ENCODE measurements at places on chromosomes 7 and 10.

- no peak for DNase-seq
Observed at GRCh38 chr7:101699881-101700823, 71.1 kb upstream of the MYL10 start.

GRCh38 chr10:61391281-61391680 lies 61.9 kb downstream of the TMEM26 start:
- no peak for DNase-seq

DNA sequence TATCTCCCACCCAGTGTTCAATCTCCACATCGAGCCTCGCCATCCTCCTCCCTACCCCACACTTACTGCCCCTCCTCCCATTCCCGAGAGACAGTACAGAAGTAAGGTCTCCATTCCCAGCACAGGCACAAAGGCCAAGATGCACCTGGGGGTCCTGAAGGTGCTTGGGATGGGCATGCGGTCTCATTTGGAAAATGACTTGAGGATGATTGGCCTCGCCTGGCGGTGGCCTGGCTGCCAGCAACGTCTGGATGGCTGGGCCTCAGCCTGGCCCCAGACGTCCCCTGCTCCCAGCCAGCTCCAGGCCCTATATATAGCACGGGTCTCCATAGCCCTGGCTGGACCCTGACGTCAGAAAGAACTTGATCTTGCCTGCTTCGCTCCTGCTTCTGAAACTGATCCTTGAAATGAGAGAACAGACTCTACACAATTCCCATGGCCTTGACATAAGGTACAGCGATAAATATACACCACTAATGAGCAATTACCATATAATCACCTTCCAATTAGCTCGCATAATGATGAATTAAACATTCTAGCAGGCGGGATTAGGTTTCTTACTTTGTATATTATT lies 11.8 kb downstream of the EMX2 start:
- no peak for DNase-seq

DNA sequence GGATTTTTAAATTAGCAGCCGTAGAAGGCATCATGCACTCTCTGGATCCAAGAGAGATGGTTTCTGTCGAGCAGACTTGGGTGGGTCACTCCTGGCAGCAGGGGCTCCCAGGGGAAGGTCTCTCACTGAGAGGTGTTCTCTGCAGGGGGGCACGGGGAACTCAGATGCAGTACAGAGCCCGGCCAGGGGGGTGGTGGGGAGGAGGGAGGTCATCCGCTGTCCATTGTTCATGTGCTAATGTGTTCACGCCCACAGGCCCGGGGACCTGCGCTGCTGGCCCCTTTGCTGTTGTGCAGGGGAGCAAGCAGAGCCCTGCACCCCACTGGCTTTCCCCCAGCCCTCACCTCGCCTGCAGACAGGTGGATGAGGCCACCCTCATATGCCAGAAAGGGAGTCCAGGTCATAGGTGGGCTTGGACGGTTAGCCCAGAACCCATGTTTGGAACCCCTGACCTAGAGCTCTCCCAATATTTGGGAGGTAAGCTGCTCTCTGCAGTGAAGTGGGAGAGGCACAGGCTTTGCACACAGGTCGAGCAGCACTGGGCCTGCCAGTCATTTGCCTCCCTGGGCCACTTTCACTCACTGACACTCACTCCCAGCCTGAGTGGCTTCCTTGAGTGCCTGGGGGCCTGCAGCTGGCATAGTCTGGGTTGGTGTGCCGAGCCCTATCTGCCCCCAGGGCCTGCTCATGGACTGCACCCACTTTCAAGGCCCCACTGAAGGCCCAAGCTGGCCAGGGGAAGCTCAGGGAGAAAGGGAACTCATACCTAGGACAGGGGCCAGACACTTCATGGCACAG lies 12.6 kb upstream of the TBRG4 start:
- DNase-seq: no peak

DNA sequence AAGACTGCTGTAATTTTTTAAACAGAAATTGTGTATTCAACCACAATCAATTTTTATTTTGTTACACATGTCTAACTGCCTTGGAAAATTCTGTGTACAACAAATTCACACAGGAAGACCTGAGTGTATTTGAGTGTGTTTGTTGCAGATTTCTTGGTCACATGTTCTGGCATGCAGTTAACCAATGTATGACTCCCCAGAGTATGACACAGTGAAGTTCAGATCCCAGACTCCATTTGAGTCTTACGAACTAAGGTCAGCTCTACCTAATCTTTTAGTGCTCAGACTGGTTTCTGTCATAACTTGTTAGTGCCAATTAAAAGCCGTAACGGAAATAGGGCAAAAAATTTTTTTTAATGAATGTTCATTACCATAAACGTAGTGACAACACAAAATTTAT lies 5.8 kb downstream of the GNAI1 start:
- DNase-seq: no peak

DNA sequence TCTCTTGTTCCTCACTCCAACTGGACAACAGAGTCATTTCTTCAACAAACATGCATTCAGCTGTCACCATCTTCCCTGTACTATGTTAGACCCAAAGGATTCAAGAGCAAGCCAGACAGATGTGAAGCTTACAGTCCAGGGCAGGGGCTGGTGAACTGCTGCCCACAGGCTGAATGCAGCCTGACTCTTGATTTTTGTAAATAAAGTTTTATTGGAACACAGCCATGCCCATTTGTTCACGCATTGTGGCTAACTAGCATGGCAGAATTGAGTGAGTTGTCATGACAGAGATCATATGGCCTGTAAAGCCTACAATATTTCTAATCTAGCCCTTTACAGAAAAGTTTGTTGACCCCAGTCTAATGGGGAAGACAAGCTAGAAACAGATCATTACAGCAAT lies 208.7 kb downstream of the EMX2 start:
- no peak for DNase-seq

DNA sequence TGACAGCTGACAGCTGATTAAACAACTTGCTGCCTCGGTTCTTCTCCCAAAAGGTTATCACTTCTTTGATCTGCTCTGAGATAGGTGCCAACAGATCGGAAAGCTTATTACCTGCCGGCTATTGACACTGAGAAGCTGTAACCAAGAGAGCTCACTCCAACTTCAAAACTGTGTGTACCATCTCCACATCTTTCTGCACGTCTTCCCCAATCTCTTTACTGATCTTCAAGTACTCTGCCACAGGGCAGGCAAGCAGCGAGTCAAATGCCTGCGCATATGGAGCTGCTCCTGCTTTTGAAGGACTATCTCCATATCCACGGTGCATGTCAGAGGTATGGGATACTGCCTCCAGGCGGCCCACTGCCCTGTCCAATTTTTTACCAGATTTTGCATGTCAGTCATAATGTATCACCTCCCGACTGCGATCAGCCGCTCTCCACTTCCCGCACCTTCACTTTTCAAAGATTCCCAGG lies 352 bp upstream of the ZNF485 start:
- no peak for DNase-seq

All from NCI-H1092 treated with DMSO at 0.1 percent for 48 hours (cell line).